ENCODE measurements at places on chromosomes 1 and 21.

DNA sequence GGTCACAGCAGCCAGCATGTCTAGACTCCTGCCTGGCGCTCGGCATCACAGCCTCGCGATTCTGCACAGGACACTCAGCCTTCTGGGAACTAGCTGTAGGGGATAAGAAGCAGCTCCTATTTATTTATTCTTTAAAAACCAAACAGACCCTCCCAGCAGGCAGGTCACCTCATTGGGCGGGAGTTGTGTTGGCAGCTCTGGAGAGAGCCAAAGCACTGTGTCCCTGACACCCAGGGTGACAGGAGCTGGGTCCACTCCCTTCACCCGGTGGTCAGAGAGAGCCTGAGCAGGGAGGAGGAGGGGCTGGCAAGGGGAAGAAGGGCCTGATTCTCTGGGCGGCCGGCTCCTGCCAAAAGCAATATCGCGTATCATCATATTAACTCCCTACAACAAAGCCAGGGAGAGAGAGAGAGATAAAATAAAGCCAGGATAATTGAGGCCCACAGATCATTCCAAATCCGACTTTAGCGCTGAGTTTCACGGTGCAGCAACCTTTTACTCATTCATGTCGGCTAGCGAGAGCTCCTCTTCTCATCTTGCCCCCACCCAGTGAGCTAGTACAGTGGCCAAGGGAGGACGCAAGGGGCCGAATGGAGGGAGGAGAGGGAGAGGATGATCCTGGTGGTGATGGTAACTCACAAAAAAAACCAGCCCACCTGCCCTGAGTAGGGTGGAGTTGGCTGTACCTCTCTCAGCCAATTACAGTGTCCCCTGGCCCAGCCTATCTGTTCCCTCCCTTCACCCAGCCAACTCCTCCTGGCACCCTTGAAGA lies 79.8 kb upstream of the IFFO2 start:
- DNase-seq, result no peak

DNA sequence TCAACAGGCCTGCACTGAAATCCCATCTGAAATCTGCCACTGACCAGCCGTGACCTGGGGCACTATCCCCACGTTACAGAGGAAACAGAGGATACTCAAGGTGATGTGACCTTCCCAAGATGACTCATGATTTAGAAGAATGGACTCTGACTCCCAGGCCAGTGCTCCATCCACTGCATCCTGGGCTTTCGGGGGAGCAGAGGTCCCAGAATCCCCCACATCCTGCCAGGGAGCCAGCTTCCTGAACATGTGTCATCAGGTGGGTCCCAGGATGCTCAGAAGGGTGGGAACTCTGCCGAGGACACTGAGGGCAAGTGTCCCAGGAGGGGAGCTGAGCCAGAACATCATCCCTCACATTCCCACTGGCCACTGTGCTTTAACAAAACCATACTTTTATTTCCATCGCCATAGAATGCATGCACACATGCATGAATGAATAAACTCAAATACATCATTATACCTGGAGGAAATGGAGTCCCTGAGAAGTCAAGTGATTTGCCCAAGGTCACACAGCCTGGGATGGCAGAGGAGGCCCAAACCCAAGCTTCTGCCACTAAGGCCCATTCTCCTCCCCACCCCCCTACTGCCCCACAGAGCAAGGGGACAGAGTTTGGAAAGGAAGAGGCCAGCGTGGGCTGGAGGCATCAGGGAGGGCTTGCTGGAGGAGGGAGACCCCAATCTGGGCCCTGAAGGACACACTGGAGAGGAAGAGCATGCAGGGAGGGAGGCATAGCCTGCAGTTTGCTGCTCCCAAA lies 189.4 kb downstream of the MATN1 start:
- DNase-seq, result no peak

GRCh38 chr1:155184835-155185782 lies 11.5 kb downstream of the TRIM46 start:
- no peak for DNase-seq

DNA sequence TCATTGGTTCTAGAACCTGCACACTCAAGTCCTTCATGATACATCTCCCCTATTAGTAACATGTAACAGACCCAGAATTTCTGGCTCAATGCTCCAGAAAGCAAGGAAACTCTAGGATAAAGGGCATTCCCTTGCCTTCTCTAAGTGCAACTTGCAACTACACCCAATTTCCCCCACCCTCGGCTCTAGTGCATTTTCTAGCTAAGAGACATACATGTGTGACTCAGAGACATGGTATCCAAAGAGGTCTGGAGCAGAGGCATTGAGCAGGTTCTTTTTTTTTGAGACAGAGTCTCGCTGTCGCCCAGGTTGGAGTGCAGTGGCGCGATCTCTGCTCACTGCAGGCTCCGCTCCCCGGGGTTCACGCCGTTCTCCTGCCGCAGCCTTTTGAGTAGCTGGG lies 132.9 kb downstream of the ZC3H11B start:
- no peak for DNase-seq

DNA sequence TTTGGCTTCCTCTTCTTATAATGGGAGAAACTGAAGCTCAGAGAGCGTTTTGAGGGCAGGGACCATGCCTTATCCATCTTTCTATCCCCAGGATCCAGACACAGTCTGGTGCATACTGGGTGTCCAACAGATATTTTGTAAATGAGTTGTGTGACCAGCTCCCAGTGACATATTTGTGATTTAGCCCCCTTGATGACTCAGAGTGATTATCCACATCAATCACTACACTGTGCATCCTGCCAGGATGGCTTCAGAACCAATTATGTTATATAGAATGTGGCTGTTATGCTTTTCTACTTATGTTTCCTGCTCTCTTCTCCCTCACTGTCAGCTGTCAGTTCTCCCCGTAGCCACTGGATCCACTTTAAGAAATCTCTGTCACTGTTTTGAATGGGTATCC lies 11.3 kb downstream of the OLFML3 start:
- no peak for DNase-seq

DNA sequence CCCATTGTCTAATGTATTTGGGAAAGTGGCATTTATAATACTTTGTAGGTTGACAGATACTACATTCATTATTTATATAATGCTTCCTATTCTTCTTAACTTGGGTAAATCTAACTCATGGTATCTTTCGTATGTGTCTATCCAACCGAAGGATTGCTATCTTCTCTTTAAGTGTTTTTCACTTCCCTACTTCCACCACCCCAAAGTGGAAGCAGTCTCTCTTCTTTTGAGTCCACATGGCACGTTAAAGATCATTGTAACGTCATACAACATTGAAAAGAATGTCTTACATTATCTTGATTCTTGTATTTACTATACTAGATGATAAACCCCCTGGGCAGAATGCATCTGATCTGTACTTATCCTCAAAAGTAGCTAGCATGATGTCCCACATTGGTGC lies 21.2 kb downstream of the ATP1A1 start:
- DNase-seq, result no peak

- no peak for DNase-seq
Measured at GRCh38 chr1:55232448-55233144, 17.4 kb upstream of the USP24 start.

GRCh38 chr1:30714536-30715090 lies 8.8 kb downstream of the MATN1 start:
- no peak for DNase-seq

DNA sequence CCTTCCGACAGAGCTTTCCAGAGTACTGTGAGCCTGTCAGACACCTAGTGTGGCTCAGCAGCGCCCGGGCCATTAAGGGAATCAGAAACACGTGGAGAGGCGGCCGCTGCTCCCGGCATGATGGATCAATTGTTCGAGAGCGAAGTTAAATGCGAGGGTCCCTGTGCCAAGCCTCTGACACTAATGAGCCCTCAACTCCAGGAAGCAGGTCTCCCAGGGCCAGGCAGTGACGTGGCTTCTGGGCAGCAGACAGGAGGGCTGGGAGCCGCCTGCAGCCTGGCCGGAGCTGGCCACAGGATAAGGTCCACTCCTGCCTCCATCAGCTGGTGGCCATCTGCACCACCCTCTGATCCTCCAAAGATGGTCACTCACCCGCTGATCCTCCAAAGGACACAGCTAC lies 67.5 kb upstream of the CLDN14 start:
- no peak for DNase-seq

- DNase-seq, result no peak
Measured at GRCh38 chr1:65431111-65431705, 10.7 kb downstream of the LEPR start.

DNA sequence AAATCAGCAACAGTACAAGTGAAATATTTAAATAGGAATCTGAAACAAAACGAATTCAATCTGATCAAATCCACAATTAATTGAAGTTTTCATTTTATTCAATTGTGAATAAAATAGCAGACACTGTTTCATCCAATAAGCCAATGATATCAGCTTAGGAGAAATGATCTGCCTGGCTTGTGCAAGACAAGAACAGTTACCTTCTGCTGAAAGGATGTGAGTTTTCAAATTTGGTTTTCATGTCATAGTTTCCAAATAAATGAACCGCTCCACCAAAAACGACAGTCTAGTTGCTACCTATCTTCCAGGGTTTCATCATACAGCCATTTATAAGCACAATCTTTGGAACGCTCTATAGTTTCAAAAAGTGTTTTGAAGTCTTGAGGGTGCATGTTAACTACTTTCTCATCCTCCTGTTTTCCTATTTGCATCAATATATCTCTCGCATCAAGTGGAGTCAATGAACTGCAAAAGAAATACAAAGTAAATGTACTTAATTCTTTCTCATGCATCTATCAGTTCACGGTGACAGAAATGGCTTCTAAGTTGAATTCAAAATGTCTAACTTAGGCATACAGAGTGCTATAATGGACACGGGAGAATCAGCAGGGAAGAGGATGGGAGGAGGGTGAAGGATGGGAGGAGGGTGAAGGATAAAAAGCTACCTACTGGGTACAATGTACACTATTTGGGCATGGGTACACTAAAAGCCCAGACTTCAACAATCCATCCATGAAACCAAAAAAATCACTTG lies 25.1 kb downstream of the TFB2M start:
- no peak for DNase-seq

Data from stimulated activated CD8-positive, alpha-beta memory T cell treated with anti-CD3 and anti-CD28 coated beads, Interleukin-12 subunit alpha, Interleukin-12 subunit beta, amount 100 ng/mL, for 4 hours (primary cell).